NCI-H1417 treated with DMSO at 0.1 percent for 48 hours (cell line): ENCODE measurements at places on chromosomes 5 and 9.

GRCh38 chr5:159274676-159275075, 11.6 kb downstream of the UBLCP1 start:
- no peak for DNase-seq

- DNase-seq, result no peak
Measured at GRCh38 chr9:88197016-88197415, 58.7 kb upstream of the SPATA31C2 start.

GRCh38 chr9:82337351-82337750, 348.8 kb downstream of the SPATA31D1 start:
- no peak for DNase-seq

GRCh38 chr5:172834415-172835289, 601 bp downstream of the ERGIC1 start:
- no peak for DNase-seq

DNA sequence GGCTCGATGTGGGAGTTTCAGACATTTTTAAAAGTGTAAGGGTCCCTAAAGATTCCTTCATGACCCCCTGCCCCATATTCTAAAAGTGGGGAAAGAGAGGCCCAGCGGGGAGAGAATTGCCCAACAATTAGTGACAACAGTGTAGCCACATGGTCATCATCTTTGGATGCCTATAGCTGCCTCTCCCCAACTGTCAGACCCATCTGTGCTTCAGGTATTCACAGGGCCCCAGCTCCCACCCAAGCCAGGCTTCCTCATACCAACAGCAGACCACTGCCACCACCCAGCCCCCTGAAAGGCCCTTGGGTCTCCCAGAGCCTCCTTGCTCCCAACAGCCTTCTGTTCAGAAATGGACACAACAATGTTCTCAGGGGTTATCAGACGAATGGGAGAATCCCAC, 4.1 kb downstream of the BICD2 start:
- no peak for DNase-seq

DNA sequence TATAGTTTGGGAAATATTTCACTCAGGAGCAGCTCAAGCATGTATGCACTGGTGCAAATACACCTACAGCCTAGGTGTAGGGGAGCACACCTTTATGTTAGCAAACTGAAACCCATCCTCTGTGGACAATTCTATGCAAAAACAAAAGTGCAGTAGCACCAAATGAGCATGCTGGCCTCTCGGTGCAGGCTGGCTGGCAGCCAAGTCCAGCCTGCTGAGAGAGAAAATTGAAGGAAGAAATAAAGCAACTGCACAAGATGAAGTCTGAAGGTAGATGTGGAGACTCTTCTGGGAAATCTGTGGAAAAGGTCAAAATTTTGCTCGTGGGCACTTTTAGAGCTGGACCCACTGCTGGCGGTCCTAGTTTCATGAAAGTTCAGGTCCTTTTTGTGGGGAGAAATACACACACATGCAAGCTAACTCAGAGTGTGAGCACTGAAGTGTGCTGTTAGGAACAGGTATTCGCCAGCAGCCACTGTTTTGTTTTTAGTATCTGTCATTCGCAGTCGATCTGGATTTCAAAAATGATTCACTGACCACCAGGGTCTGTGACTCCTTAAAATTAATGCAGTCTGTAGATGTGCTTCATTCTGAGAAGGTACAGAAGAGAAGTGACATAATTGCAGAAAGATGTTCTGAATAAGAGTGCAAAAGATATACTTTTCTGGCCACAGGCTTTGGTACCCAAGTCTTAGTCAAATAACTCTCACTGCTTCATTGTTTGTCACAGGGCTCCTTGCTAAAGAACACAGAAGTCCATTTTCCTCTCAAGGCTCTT, 281.7 kb downstream of the PARP8 start:
- no peak for DNase-seq

DNA sequence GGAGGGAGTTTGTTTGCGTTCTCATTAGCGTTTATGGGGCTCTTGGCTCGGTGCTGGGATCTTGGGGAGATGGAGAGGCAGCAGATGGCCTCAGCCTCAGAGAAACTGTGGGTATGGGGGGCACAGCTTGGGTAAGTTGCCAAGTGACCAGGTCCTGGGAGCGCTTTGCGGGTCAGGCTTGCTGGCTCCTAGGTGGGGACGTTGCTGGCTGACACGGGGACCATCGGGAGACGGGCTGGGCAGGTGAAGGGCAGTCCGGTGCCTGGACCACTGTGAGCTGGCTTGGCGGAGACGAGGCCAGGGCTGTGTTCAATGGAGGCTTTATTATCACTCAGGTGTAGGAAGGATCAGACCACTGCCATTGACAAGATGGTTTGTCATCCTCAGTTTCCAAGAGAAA, 30.0 kb downstream of the FGD3 start:
- no peak for DNase-seq

GRCh38 chr9:20853866-20854265, 169.8 kb downstream of the FOCAD start:
- DNase-seq, result no peak

GRCh38 chr5:130279386-130279785, 375.1 kb downstream of the CHSY3 start:
- no peak for DNase-seq

- no peak for DNase-seq
Measured at GRCh38 chr5:129438322-129438721, 21.8 kb upstream of the ADAMTS19 start.

- DNase-seq, result no peak
Measured at GRCh38 chr5:170327829-170328228, 30.3 kb upstream of the LCP2 start.

DNA sequence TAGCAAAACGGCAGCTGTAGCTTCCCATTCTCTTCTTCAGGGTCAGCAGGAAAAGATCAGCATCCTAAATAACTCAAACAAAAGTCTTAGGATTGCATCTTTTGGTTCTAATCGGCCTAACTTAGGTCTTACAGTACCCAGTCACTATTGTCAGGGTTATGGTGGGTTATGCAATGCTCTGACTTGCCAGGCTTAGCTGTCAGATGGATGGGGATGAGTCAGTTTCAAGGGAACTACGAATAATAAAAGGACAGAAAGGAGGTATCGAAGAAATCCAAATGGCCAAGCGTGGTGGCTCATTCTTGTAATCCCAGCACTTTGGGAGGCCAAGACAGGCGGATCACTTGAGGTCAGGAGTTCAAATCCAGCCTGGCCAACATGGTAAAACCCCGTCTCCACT, 46.5 kb downstream of the PPP1R2B start:
- no peak for DNase-seq

- DNase-seq, result no peak
Measured at GRCh38 chr5:157350939-157351801, 85.2 kb downstream of the CYFIP2 start.

DNA sequence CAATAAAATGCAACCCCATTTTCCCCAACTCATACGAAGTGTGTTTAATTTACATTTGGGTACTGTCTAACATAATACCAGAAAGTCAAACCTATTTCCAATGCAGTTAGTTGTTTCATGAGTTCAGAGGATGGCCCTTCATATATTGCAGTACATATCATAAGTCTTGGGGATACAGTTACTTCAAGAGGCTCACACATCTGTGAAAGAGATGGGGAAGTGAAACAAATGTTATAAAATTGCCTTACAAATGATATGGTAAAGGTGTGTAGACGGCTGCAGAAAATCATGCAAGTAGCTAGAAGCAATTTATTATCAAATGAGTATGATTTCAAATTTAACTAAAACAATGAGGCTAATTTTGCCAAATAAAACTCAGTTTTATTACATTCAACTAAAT, 219.0 kb upstream of the CDH12 start:
- DNase-seq, result no peak

DNA sequence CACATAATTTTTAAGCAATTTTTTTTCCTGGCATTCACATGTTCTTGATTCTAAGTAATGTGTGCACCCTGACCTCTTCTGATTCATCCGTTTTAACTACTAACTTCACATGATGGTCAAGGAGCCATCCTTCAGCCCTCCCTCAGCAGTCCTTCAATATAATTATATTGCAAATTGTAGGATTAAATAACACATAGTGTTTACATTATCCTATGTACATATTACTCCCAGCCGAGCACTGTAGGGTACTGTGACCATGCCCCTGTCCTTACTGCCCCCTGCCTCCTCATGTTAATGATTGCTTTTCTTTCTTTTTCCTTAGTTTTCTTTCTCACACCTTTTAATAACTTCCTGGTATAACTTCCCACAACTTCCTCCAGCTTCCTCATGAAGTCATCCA, 96.3 kb upstream of the FANCC start:
- DNase-seq, result no peak

GRCh38 chr5:38149815-38150195, 108.6 kb upstream of the EGFLAM start:
- no peak for DNase-seq

DNA sequence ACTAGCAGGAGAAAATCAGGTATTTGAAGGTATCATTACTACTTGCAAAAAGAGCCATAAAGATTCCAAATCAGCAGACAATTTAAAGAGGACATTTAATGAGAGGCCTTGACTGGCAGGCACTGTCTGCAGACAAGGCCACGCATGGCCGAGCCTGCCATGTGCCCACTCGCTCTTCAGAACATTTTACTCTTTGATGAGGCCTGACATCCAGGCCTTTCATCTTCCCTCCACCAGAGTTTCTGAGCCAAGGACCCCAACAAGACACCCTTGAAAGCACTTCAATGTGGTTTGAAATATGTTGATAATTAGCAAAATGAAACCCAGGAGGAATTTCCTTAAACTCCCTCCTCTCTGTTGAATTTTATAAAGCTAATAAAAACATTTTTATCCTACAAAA, 16.4 kb downstream of the AK8 start:
- no peak for DNase-seq

GRCh38 chr5:1105350-1106265, 6.3 kb downstream of the SLC12A7 start:
- no peak for DNase-seq

GRCh38 chr9:107481035-107481434, 8.5 kb downstream of the KLF4 start:
- no peak for DNase-seq

- DNase-seq, result no peak
Measured at GRCh38 chr5:169945831-169946261, 34.4 kb downstream of the INSYN2B start.

DNA sequence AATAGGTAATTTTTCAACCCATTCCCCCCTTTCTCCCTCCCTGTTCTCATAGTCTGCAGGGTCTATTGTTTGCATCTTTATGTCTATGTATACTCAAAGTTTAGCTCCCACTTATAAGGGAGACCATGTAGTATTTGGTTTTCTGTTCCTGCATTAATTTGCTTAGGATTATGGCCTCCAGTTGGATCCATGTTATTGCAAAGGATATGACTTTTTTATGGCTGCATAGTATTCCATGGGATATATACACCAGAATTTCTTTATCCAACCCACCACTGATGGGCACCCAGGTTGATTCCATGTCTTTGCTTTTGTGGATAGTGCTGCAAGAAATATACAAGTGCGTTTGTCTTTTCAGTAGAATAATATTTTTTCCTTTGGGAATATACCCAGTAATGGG, 761.6 kb upstream of the GRAMD2B start:
- DNase-seq, result no peak

DNA sequence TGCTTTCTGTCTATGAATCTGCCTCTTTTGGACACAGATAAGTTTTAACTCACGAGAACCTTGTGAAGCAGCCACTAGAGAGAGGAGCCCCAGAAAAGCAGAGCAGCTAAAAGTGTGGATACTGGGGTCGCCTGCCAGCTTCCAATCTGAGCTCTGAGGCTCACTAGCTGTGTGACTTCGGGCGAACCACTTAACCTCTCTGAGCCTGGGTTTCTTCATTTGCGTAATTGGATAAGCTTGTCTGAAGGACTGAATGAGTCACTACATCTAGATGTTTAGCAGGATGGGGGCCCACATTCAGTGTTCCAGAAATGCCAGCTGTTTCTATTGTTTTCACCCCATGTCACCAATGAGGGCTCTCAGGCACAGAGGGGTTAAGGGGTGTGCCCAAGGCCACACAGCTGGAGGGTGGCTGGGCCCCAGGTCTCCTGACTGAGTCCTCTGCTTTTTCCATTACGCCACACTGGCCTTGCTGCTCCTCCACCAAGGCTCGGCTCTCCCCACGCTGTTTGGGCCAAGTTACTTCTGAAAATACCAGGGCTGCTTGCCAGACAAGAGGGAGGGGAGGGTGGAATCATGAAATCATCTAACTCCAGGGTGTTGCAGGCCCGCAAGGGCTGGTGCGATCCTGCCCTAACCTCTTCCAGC, 36.2 kb downstream of the SH3PXD2B start:
- DNase-seq, result no peak

DNA sequence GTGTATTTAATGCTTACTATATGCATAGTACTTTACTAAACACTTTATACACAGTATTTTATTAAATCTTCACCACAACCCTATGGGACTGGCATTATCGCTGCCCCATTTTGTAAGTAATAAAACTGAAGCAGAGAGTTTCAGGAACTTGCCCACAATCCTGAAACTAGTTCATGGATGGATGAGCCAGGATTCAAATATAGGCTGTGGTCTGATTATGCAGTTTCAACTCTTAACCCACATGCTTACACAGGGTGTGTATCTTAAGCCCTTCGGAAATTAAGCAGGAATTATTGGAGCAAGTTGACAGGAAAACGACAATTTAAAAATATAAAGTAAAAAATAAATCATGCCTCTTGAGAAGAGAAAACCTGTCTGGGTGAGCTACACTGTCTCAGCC, 109.0 kb downstream of the ATP10B start:
- no peak for DNase-seq

GRCh38 chr9:78073722-78074121, 42.1 kb upstream of the GNAQ start:
- no peak for DNase-seq

DNA sequence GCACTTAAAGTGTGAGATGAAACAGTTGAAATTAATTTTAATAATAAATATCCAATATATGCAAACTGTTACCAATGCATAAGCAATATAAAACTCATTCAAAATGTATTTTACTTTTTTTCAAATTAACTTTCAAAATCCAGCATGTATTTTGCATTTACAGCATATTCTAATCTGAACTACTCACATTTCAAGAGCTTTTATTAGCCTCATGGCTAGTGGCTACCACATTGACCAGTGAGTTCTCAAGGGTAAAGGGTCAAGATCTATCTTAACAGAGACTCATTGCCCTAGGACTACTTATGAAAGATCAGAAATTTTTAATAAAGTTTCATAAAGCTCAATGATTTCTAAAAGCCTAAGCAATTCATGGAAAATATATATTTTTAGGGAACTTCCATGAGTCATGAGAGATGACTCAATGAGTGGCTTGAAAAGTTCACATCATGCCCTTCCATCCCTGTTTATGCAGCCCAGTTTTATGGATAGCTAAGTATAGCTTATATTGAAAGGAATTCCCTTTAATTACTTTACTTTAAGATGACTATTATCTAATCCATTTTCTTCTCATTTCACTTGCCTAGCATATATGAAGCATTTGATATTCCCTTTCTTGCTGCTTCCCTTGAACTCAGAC, 608.6 kb downstream of the SLCO4C1 start:
- DNase-seq, result no peak
